ENCODE measurements at places on chromosomes 1 and 21.
A peak's percentile ranks its signal among the peaks of the same experiment; 100 is the strongest.

GRCh38 chr1:16980473-16981268 lies at the start of gene MFAP2:
Gene MFAP2, minus strand, starts transcription at chr1:16980620. Its CDS starts 2,347 bp downstream, at chr1:16978273.
- DNase-seq, result no peak

DNA sequence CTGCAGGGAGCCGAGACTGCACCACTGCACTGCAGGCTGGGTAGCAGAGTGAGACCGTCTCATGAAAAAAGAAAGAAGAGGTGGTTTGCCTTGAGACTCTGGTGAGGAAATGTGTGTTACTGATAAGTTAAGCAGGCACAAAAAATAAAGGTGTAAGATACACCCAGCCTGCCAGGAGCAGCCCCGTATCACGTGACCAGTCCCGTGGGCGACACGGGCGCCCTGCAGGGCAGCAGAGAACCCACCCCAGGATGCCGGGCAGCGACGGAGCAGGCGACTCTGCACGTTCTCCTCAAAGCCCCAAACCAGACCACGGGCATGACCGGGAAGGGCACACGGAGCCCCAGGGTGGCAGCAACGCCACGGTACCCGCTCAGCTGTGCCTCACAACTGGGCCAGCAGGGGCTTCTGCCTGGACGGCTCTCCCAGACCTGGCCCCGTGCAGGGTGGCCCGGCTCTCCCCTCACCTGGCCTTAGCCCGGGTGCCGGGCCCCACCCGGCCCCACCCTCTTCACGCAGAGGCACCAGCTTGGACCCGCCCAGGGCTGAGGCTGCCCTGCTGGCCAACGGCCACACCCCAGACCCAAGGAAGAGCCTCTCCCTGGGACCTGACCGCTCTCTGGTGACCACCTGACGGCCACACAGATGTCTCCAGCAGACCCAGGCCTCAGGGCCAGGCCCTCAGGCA lies 8.1 kb upstream of the TNFRSF4 start:
- DNase-seq, result no peak

- no peak for DNase-seq
These were observed 31.5 kb upstream of the XPR1 start for GRCh38 chr1:180600343-180600742.

- DNase-seq, result no peak
These were observed 21.7 kb downstream of the KCNK2 start for GRCh38 chr1:215104283-215104682.

DNA sequence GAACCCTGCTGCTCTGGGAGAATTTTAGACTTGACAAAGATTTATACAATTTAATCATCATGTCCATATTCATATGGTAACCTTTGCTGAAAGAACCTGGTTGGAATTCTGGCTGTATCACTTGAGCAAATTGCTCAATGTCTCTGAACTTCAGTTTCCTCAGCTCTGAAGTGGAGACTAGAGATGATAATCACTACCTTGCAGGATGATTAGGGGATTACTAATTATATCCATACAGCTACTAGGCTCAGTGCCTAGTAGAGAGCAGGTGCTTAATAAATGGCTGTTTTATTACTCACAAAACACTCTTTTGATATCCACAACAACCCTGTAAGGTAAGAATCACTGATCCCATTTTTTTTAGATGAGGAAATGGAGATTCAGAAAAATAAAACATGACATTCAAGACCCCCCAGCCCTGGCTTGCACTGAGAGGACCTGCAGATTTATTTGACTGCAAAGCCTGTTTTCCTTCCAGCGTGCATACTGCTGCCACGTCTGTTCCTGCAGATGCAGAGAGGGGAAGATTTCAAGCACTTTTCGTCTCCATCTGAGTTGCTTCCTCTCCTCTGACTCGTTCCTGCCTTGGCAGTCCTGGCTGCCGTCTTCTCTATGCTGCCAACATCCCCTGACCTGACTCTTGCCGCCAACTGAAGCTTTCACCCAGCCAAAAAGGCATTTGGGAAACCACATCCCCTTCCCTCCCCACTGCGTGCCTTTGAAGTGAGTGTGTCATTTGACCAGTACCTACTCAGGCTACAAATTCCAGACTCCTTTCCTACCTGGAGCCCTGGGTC lies 203.0 kb downstream of the PLPP3 start:
- DNase-seq, result peak; percentile 57

DNA sequence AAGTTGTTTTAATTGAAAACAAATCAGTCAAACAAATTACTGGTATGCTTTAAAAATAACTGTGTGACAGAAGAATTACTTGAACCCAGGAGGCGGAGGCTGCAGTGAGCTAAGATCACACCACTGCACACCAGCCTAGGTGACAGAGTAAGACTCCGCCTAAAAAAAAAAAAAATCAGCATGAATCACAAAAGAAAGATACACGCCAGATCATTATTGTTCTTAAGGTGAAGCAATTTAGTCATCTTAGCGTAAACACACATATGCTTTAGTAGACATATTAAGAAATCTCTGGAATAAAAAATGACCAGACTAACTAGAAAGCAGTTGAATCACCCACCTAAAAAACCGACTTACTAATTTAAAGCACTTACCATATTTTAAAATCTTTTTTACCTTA lies 20.2 kb downstream of the RERE start:
- DNase-seq, result peak; percentile 4

- no peak for DNase-seq
These were observed 79.0 kb downstream of the ST3GAL3 start for GRCh38 chr1:43786201-43786958.

GRCh38 chr1:22878626-22879025 lies 94.0 kb downstream of the LACTBL1 start:
- DNase-seq, result no peak

DNA sequence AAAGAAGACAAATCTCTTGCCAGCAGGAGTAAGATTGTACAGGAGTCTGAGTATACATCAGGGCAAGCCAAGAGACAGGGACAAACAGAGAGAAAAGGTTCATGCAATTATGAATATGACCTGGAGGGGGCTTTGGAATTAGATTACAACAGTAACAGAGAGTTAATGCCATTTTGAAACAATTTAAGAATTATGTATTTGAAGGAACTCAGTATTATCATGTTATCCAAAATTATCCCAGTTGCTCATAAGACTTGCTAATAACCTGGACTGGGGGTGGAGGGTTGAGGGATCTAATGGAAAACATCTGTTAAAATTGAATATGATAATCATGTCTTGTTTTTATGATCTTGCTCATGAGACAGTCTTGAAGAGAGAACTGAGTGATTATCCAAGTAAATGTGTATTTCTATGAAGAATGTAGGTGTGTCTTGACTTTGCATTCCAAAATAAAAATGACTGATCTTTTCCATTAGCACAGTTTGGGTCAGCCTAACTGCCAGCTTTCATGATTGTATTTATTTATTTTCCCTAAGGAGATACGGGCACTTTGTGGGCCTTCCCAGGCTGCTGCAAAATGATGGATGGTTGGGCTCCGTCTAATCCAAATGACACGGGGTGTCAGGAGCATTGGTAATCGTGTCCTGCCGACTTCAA lies 117.7 kb downstream of the ERG start:
- DNase-seq, result no peak

GRCh38 chr1:226657895-226658545 lies 81.1 kb downstream of the ITPKB start:
- DNase-seq, result no peak

- no peak for DNase-seq
These were observed 55.8 kb upstream of the LDLRAP1 start for GRCh38 chr1:25487628-25488027.

DNA sequence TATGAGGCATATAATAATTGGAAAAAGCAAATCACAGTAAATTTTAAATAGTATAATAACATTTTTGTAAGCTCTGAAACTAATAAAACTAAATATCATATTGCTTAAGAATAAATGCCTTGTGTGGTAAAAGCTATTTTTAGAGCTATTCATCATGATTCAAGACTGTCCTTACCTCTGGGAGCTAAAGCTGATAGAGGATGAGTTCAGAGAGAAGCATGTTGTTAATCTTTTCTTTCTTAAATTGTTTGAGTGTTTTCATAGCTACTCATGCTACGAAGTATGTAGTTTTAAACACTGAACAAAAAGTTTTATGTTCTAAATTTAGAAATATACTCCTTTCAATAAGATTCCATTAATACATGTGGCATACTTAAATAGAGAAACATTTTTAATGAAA lies 30.5 kb downstream of the IFI16 start:
- DNase-seq, result peak; percentile 5

- DNase-seq, result peak; percentile 66
These were observed 16.0 kb upstream of the EPS15 start for GRCh38 chr1:51535006-51535592.

DNA sequence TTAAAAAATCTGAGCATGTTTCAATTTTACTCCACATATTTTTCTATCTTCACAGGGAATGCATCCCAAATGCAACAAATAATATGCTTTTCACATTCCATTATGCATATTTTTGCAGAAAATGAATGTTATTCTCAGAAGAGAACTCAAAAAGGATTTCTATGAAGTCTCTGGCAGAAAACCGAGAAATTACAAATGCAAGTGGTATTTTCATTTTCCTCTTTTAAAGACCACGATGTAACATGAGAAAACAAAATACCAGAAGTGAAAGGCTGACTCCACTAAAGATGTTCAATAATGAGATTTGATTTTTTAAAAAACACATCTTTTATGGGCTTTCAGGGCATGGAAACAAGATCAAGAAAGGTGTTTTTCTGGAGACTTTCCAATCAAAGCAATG lies 5.0 kb upstream of the PDC start:
- no peak for DNase-seq

GRCh38 chr1:16386454-16387113 lies 19.5 kb downstream of the SZRD1 start:
- DNase-seq, result peak; percentile 90

Data from A172 (cell line).